T-helper 9 cell (primary cell): ENCODE measurements at places on chromosomes 2 and 18.

DNA sequence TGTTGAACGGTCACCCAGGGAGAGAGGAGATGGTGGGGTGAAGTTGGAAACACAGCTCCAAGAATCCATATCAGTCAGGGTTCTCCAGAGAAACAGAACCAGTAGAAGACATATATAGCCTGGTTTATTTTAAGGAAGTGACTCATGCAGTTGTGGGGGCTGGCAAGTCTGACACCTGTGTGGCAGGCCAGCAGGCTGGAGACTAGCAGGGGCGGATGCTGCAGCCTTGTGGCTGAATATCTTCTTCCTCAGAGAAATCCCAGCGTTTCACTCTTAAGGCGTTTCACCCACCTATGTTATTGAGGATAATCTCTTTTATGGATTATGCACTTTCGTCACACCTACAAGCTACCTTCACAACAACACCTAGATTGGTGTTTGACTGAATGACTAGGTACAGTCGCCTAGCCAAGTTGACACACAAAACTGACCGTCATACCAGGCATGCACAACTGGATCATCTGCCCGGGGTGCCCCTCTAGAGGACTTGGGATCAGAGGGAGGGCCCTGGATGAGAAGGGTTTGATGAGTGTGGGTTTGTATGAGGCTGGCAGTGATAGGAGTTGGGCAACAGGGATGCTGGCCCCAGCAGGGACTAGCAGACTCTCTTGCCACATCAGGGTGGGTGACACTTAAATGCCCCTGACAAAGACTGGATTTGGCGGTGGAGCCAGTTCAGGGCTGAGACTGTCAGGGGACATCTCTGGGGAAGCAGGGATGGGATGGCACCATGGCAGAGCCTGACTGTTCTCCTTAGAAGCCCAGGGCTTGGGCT lies 23.4 kb downstream of the MROH2A start:
- DNase-seq: no peak

GRCh38 chr2:7685342-7686015 lies 768.3 kb downstream of the RNF144A start:
- no peak for DNase-seq

DNA sequence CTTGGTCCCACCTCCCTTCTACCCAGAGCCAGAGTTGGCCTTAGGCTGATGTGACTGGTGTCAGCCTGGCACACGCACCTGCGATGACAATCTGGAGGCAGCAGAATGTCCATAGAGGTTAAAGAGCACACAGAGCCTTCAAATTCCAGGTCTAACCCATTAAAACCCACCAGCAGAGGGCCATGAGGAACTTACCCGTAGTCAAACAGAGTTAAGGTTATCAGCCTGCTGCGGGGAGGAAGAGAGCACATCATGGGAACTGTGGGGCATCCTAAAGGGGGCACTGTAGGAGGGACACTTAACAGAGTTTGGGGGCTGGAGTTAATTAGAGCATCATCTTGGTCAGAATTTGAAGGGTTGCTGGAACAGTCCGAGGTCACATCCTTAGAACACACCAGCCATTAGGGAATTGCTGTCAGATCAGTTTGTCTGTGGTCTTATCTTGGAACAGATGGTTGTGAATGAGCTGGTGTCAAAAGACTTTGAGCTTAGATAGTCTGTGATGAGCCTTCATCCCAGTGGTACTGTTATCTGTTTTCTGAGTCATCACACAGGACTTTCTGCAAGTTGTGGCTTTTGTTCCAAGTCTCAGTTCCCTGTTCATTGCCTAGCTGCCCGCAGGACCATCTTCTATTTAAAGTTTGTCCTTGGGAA lies 248.6 kb downstream of the LOXHD1 start:
- DNase-seq: no peak

- DNase-seq: no peak
These were observed 170.9 kb upstream of the ZEB2 start for GRCh38 chr2:144690771-144691170.

GRCh38 chr18:10349561-10349960 lies 104.9 kb upstream of the APCDD1 start:
- no peak for DNase-seq

DNA sequence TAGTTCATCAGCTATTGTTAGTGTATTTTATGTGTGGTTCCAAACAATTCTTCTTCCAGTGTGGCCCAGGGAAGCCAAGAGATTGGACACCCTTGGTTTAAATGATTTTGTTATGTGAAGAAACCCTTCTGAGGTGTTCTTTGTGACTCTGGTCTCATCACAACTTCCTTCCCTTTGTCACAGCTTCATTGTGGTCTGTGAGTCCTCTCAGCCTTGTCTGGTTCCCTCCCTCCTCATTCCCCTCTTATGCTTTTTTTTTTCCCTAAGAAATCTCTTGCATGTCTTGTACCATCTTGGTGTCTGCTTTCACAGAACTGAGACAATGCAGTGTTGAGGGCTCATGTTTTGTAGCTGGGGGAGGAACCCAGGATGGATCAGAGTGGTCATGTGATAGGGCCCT lies 118.9 kb downstream of the TMEM182 start:
- no peak for DNase-seq

- no peak for DNase-seq
These were observed 19.6 kb upstream of the IL37 start for GRCh38 chr2:112891385-112891831.

- DNase-seq: no peak
These were observed 32.2 kb downstream of the RTP5 start for GRCh38 chr2:241901500-241902351.

- no peak for DNase-seq
These were observed 58.1 kb downstream of the AGAP1 start for GRCh38 chr2:235551965-235552364.

DNA sequence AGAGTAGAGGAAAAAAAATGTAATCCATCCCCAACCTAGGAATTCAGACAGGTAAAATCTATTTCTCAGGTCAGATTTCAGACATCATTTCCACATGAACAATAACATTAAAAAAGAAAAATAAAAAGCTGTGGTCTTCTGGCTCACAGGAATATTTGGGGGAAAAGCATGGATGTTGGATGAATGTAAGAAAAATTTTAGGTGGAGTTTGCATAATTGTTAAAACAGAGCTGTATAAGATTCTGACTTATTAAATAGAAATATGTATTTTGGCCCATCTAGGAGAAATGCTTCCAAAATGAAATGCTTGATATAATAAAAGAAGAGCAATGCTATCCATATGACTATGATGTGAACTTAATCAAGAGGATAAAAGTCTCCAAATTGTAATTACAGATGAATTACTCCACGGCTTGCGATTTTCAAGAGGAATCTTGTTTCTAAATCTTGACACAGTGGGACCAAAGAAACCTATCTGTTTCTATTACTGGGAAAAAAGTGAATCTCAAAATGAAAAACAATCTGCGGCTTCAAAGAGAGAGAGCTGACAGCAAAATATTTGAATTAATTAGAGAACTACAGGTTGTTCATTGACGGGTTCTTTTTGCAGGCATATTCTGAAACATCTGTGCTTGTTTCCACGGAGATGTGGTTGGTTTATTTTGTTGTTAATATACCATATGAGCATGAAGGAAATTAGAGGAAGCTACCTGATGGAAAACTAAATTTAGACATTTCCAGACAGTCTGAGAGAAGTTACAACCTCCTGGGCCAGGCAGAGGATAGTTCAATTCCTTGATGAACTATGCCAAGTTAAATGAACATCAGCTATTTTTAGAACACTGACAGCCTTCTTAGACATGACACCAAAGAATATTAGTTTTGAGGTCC lies 468.7 kb downstream of the PID1 start:
- no peak for DNase-seq

DNA sequence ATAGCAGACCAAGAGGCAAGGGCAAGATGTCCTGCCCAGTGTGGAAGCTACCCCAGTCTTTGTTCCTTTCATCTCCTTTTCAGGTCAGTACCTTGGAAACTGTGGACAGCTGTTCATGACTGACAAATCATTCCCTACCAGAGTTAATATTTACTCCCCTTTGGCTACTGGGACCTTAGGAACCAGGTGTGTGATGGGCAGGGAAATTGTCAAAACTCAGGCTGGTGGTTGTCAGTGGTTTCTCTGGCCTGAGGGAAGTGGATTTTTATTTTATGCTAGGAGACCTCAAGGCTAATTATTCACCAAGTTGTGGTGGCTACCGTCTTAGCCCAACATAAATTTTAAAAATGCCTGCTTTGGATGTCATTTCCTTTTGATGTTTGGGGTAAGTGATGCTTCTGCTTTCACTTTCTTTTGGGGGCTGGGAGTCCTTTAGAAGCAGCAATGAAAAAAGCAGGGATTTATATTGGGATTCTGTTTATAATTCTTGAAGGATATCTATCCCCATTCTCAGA lies 119.3 kb downstream of the SETBP1 start:
- no peak for DNase-seq

GRCh38 chr2:17043173-17043572 lies 377.5 kb upstream of the CYRIA start:
- no peak for DNase-seq

GRCh38 chr2:236661762-236662110 lies 92.1 kb downstream of the ACKR3 start:
- no peak for DNase-seq

- no peak for DNase-seq
These were observed 10.1 kb downstream of the SERPINB8 start for GRCh38 chr18:63980027-63980426.

DNA sequence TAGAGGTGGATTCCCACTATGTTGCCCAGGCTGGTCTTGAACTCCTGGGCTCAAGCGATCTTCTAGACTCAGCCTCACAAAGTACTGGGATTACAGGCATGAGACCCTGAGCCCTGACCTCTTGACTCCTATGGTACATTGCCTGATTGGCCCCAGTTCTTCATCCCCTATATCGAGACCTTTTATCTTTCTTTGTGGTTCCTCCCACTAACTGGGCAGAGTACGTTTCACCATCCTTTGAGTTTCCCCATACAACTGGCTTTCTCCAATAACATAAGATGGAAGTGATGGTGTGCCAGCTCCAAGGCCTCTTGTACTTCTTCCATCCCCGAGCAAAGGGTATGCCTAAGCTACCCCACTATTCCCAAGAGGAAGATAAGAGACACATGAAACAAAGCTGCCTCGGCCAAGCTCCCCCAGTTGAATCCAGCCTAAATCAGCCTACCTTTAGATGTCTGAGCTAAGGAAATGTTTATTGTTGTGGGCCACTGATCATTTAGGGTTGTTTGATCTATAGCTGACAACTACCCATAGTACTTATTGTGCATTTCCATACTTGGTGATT lies 8.3 kb upstream of the TMEM247 start:
- DNase-seq: no peak

- no peak for DNase-seq
These were observed 230.7 kb upstream of the CCDC68 start for GRCh38 chr18:55189972-55190371.

DNA sequence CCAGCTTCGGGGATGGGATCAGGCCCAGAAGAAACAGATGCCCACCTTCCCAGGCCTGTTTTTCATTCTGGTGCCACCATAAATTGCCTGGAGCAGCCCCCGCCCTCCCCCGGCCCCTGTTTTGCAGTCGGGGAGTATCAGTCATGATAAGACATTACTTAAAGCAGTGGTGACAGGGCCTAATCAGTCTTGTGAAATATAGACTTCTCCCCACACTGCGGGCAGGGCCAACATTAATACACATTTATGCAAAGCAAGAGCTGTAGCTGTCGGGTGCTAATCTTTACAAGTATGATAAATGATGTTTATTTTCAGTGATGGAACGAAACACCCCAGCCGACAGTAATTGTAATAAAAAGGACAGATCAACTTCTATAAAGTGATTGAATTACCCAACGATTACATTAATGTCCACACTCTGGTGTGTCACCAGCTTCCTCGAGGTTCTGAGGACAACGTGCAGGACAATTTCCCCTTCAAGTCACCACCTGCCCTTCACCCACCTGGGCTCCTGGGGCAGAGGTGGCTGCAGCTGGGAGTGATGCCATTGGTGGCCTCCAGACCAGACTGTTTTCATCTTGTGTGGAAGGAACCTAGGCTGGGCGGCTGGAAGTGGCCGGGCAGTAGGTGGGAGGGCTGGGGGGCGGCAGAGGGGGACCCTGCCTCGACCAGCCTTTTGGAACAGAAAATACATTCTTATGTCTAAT lies 226.0 kb downstream of the TFCP2L1 start:
- no peak for DNase-seq

DNA sequence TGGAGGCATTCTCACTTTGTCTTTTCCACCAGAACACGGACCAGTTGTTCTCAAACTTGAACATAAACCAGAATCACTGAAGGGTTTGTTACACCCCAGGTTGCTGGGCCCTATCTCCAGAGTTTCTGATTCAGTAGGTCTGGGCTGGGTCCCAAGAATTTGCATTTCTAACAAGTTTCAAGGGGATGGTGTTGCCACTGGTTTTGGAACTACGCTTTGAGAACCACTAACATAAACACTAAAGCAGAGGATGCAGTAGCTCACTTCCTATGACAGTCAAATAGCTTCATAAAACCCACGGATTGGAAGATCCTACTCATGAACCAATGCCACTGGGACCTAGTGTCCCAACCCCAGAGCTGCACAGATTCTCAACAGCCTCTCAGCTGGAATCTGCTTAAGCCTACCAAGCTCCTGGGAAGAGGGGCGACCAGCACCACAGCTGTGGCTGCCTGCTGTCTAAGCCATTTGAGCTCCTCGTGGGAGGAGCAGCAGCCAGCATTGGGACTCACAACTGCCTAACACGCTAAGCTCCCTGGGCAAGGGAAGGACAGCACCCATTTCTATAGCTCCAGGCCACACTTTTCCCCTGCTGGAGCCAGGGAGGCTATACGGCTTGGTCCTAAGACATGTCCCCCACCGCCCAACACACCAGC lies 62.5 kb downstream of the C1D start:
- no peak for DNase-seq

DNA sequence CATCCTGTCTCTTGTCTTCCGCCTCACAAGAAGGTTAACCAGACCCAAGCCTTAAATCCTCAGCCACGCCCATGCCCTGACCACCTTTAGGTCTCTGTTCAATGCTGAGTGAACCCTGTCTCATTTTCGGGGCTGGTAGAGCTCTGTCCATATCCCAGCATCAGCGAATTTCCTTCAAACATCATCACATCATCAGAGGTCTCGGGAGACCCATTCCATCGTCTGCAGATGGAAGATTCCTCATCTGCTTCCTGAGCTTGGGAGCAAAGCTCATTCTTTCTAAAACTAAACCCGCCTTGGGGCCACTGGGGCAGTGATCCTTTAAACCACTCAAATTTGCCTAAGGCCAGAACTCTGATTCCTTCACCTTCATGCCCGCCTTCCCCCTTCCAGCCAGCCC lies 173.7 kb downstream of the TTC32 start:
- no peak for DNase-seq

- no peak for DNase-seq
These were observed 286.2 kb downstream of the GRB14 start for GRCh38 chr2:164335128-164335527.

GRCh38 chr2:144281476-144281875 lies 238.4 kb downstream of the ZEB2 start:
- no peak for DNase-seq

DNA sequence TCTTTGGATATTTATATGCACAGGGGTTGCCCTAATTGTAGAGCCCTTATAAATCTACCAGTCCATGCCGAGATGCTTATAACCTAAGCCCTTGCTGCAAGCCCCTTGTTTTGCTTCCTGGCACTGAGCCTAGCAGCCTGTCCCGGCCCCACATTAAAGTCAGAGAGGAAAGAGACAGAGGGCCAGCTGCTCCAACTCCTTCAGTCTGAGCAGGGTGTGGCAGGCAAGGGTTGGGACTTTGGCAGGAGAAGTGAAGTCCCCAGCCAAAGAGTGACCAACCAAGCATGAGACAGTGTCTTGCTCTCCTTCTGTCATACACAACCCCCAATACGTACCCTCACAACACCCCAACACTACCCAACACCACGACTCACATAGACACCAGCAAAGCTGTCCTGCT lies 54.7 kb upstream of the FZD7 start:
- no peak for DNase-seq
